Posterior cingulate gyrus (tissue), 11 donors: ENCODE measurements at places on chromosomes 5 and 9.

- no peak for DNase-seq
Measured at GRCh38 chr9:137117269-137117731, 2.8 kb upstream of the DPP7 start.

GRCh38 chr9:128607642-128608350, 48.9 kb downstream of the DYNC2I2 start:
- DNase-seq, result peak; percentile 85

DNA sequence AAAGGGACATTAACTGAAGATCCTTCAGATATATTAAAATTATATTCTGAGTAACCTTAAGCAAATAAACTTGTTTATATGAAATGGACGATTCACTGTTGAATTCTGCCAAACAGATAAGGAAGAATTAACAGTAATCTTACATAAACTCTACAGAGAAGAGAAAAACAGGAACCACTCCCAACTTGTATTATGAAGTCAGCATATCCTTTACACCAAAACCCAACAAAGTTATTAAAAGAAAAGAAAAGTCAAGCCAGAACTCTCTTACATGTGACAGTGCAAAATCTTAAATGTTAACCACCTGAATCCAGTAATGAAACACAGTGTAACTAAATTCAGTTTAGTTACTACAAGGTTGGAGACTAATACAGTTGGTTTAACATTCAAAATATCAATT, 185.8 kb downstream of the DEPDC1B start:
- no peak for DNase-seq

DNA sequence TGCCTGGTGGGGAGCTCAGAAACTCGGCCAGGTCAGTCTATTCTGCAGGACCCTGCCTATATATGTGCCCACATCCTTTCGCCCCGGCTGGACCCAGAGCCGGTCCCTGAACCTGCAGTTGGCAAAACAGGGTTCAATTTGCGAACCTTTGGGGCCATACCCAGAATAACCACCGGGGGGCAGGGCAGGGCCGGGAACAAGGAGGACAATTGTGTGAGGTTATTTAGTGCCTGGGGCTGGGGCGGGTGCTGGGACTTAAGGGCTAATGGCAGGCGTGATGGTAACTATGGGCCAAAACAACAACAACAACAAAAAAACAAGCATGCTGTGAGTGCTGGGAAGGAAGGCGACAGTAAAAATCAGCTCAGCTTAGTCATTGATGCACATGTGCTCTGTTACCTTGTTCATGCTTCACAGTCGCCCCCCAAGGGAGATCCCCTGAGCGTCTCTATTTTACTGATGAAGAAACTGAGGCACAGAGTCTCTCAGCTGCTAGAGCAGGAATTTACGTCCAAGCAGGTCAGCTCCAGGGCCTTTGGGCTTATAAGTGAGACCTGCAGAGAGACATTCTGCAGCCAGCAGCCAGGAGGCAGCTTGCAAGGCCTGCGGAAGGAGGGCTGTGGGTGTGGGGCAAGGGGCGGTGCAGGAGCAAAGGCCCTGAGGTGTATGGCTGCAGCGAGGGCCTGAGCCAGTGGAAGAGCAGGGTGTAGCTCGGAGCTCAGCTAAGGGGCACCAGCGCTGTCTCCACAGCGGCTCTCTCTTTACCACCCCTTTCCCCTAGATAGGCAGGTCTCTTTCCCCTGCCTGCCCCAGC, 106.0 kb downstream of the PHF2 start:
- DNase-seq, result peak; percentile 54

- DNase-seq, result no peak
Measured at GRCh38 chr5:102542057-102542456, 43.3 kb upstream of the SLCO6A1 start.

- DNase-seq, result no peak
Measured at GRCh38 chr5:116272281-116272941, 187.6 kb downstream of the COMMD10 start.

GRCh38 chr9:134871697-134872340, 8.8 kb upstream of the FCN2 start:
- no peak for DNase-seq

GRCh38 chr5:39202597-39203274, 16.6 kb downstream of the FYB1 start:
- DNase-seq, result no peak

DNA sequence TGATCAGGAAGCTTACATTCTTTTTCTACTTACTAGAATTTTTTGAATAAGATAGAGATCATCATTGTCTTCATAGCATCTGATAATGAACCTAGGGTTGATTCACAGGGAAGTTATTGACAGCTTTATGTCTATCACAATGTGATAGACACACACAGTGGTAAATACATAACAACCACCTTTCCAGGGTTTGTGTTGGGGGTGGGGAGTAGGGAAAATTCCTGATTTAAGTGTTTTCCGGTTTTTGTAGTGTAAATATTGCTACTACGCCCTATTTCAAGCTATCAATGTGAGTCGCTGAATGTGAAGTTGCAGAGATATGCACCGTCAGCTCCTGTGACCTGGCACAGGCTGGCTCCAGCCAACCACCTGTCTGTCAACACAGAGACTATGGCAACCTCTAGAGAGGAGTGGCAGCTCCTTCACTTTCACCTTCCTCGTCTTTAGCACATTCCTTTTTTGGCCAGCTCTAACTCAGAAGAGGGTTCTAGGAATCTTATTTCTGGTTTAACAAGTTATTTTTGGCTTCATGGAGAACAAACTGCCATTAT, 224.9 kb downstream of the MAT2B start:
- no peak for DNase-seq

DNA sequence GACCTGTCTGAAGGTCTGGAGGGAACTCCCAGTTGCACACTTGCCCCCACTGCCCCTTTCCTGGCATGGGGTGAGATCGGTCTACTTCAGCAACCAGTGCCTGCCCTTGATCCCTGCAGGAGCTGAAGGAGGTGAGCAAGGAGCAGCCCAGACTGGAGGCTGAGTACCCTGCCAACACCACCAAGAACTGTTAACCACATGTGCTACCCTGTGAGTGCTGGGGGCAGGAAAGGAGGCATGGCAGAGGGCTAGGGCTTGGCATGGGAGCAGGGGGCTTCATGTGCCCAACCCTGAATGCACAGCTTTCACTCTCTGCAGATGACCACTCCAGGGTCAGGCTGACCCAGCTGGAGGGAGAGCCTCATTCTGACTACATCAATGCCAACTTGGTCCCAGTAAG, 17.3 kb upstream of the SPTLC1 start:
- no peak for DNase-seq

- DNase-seq, result no peak
Measured at GRCh38 chr9:3296536-3296935, 229.3 kb downstream of the RFX3 start.

DNA sequence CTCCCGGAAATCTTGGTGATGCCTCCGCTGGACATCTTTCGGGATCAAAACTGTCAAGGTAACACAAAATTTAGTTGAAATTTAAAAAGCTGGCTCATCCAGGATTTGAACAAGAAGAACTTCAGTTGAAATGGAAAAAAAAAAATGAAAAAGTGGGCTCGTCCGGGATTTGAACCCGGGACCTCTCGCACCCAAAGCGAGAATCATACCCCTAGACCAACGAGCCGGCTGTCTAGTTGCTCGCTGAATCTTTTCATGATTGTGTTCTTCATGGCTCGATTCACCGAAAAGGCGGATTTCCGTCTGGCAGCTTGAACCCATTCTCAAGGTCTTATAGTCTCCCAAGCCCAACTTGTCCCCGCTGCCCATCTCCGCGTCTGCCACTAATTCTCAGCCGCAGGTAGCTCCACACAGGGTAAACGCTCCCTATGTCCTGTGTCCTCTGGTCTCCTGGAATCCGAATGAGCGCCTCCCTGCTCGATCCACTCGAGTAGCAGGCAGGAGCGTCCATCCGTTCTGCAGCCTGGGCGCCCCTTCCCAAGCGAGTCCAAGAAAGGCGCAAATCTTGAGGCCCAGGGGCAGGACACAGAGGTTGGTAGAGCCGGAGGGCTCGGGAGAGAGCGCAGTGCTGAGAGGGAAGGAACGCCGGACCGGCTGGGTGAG, 16.2 kb downstream of the TRIM7 start:
- peak; percentile 66 for DNase-seq

GRCh38 chr9:137323531-137324331, 21.7 kb upstream of the NRARP start:
- peak; percentile 66 for DNase-seq

- DNase-seq, result no peak
Measured at GRCh38 chr9:16335788-16336580, 534.5 kb downstream of the BNC2 start.

DNA sequence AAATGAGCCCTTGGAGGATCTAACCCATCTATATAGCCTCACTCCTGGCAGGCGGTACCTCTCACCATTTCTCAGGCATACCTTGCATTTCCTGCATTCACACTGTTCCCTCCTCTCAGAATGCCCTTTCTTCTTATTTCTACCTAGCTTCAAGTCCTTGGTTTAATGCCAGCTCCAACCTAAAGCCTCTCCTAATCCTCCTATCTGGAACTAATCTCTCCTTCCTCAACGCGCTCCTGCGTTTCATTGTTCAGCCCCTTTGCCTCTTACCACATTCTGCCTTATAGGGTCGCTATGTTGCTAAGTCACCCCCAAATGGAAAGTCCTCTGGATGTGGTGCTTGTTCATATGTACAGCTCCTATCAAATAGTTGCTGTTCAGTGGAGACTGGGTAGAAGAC, 288.5 kb upstream of the TUT7 start:
- DNase-seq, result no peak

- no peak for DNase-seq
Measured at GRCh38 chr9:123327697-123328100, 28.3 kb upstream of the CRB2 start.

GRCh38 chr5:90932052-90932699, 373.6 kb downstream of the ADGRV1 start:
- DNase-seq, result no peak
